ENCODE measurements at places on chromosomes 12 and 14.

DNA sequence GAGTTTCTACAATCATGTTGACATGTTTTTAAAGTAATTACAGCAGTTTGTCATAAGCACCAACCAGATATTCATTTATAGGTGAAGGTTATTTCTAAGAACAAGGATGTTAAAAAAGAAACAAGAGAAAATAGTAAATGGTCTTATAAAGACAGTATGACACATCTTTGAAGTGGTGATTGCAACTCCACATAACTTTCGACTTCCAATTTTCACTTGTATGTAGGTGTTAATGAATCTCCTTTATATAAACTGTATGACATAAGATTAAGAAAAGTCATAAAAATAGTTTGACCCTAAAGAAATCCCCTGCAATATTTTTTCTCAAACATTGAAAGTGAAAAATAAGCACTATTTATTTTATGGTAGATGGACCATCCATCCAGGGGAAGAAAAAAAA lies 144.8 kb upstream of the PTPRQ start:
- DNase-seq = no peak

- no peak for DNase-seq
Observed at GRCh38 chr12:15931590-15932053, 20.5 kb downstream of the DERA start.

- DNase-seq = peak; percentile 41
Observed at GRCh38 chr14:49879646-49880204, 13.2 kb upstream of the ARF6 start.

- no peak for DNase-seq
Observed at GRCh38 chr14:67457782-67458181, 30.7 kb downstream of the TMEM229B start.

DNA sequence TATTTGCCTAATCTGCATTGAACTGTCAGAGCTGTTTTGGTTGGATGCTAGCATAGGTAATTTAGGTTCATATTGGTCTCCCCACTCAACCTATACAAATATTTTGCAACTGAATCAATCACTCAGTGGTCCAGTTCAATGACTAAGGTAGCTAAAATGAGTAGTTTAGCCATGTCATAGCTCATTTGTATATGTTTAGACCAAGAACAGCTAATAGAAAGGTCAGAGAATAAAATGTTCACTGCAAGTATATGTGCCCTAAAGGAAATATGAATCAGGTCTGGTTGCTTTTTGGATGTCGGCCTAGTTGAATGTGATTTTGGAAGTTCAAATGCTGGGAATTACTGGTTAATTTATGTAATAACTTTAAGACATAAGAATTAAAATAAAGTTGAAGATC lies 883.9 kb downstream of the LRFN5 start:
- DNase-seq = no peak

DNA sequence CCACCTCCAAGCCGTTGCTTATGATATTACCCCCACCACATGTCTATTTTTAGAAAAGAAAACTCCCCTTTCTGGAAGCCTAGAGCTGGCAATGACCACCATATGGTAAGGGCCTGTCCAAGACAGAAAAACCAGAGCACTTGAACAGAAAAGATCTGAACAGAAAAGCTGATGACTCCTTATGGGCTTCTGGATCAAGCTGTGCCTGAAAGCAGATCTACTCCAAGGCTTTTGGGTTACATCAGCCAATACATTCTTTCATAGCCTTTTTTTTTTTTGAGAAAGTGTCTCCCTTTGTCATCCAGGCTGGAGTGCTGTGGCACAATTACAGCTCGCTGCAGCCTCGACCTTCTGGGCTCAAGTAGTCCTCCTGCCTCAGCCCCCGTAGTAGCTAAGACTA lies 16.8 kb upstream of the OAS2 start:
- DNase-seq = no peak

DNA sequence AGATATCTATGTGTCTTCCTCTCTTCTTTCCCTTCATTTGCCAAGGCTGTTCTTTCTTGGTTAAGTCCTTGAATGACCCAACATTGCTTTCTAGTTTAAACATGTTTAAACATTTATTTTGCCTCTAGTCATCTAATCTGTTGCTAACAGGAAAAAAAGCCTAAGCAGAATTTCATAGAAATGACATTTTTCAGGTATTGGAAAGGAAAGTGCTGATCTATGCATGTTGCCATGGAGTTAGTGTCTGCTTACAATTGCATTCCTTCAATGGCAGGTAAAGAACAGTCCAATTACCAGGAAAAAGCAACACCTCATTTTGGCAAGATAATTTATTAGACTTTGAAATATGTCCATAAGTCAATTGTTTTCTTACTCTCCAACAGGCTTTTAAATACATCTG lies 21.5 kb upstream of the SLC2A13 start:
- no peak for DNase-seq

DNA sequence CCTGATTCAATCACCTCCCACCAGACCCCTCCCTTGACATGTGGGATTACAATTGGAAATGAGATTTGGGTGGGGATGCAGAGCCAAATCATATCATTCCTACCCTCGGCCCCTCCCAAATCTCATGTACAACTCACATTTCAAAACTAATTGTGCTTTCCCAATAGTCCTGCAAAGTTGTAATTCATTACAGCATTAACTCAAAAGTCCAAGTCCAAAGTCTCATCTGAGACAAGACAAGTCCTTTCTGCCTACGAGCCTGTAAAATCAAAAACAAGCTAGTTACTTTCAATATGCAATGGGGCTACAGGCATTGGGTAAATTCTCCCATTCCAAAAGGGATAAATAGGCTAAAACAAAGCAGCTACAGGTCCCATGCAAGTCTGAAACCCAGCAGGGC lies 634.6 kb downstream of the SLC6A15 start:
- no peak for DNase-seq

GRCh38 chr14:57831981-57832380 lies 33.9 kb downstream of the SLC35F4 start:
- DNase-seq = no peak

DNA sequence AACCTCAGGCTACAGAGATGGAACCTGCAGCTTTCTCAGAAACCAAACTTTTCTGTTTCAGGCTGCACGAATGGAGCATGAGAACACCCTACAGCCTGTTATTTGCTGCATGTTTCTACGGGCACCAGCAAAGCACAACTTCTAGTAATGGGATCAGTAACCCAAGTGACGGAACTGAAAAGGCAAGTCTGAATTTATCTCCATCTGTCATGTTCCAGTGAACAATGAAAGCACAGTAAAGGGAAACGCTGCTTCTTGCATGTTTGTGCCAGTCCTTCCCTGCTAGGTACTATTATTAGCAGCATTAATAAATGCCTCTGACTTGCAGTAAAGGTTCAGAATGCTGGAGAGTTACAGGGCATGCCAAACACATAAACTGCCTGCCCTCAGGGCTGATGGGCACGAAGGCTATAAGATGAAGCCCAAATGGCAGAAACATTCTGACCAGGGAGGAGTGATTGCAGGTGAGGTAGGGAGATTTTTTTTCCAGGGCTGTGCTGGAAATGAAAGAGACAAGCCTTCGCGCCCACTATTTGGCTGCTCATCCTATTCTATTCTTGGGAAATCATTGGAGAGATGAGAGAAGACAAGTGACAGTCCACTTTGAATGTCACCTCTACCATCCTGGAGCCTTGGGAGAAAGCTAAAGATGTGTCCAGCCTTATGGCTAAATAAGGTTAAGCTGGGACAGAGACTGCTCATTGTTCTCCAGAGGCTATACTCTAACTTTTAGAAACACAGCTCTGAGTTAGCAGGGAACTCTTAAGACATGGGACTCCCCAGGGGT lies 100.4 kb upstream of the PLXNC1 start:
- DNase-seq = no peak

DNA sequence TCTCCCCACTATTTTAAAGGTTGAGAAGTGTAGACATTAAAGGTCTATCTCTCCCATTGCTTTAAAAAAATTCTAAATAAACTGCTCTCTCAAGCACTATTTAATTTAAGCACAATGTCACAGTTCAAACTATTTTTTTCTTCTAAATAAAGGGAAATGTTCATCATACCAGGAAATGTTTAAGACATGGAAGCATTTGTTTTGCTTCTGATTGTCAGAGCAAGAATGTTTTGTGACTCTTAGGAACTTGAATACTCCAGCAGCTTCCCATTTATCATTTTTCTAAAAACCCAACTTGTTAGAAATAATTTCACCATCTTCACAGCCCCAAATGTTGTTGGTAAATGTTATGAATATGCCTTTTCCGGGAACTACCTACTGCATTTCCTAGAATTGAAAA lies 121.8 kb upstream of the NTF3 start:
- DNase-seq = no peak

DNA sequence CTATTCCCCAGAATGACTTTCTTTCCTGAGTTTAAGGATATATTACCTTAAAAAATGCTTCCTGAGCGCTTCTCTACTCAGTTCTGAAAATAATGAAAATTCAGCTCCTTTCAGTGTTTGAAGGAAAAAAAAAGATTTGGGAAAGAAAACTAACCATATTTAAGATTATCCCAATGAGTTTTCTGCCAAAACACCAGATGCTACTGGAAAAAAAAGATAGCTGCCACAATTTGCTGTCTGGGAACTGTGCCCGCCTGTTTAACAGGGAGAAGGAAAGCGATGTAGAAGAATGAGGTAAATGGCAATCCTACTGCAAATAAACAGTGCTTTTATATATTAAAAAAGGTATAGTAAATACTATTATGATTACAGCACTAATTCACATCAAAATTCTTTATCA lies 367.6 kb upstream of the PRICKLE1 start:
- DNase-seq = no peak

GRCh38 chr12:104707194-104707593 lies 250.4 kb downstream of the CHST11 start:
- DNase-seq = no peak

Data from stimulated activated CD4-positive, alpha-beta T cell treated with anti-CD3 and anti-CD28 coated beads, Interleukin-4, amount 100 ng/mL, for 1 hour (primary cell).